ENCODE measurements at places on chromosomes 1 and 21. TPM values are rescaled to one million over a fixed set of nuclear protein-coding genes. Genes with fewer than 3 reads are reported as not detected.

The PBX1 gene
- total RNA-seq: 1.6 TPM

The LYST gene
- 12.0 TPM for total RNA-seq

The KCNC4 gene
- 15.2 TPM for total RNA-seq

The PLA2G4A gene
- 0.94 TPM for total RNA-seq

The PARP1 gene
- 127 TPM for total RNA-seq

The TPTE gene
- not detected for total RNA-seq

The NASP gene
- 46.4 TPM for total RNA-seq

The SLC44A5 gene
- 1.7 TPM for total RNA-seq

The CYP4B1 gene
- 3.2 TPM for total RNA-seq

The WRAP73 gene
- total RNA-seq: 19.4 TPM

The SPRR2G gene
- total RNA-seq: not detected

The ACOT11 gene
- 1.4 TPM for total RNA-seq

The GJA9 gene
- total RNA-seq: 0.20 TPM

The SPATA46 gene
- not detected for total RNA-seq

The C1orf94 gene
- not detected for total RNA-seq

The SPOCD1 gene
- 8.0 TPM for total RNA-seq
